ENCODE measurements at places on chromosomes 3 and 15. TPM values are rescaled to one million over a fixed set of nuclear protein-coding genes. Genes with fewer than 3 reads are reported as not detected.

The VEPH1 gene
- 20.9 TPM for total RNA-seq

DNA sequence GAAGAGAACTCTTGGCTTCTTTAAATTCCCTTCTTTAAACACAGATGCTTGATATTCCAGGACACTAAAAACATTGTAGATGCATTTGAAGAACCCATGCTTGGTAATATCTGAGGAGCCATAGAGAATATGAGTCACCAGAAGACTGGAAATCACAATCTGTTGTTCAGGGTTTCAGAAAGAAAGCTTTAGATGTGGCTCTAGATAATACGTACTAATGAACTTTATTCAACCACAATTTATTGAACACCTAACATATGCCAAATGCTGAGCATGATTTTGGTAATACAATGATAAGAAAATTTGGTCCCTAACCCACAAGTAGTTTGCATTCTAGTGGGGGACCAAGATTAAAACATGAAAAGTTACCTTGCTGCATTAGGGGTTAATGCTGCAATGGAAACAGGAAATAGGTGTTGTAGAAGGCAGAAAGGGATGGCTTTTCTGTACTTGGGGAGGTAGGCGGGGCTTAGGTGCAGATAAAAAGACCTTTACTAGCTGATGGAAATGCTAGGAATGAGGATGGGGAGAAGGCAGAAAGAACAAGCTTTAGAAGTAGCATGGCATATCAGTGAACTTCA, 11.6 kb upstream of the PLD1 start:
- no peak for DNase-seq

DNA sequence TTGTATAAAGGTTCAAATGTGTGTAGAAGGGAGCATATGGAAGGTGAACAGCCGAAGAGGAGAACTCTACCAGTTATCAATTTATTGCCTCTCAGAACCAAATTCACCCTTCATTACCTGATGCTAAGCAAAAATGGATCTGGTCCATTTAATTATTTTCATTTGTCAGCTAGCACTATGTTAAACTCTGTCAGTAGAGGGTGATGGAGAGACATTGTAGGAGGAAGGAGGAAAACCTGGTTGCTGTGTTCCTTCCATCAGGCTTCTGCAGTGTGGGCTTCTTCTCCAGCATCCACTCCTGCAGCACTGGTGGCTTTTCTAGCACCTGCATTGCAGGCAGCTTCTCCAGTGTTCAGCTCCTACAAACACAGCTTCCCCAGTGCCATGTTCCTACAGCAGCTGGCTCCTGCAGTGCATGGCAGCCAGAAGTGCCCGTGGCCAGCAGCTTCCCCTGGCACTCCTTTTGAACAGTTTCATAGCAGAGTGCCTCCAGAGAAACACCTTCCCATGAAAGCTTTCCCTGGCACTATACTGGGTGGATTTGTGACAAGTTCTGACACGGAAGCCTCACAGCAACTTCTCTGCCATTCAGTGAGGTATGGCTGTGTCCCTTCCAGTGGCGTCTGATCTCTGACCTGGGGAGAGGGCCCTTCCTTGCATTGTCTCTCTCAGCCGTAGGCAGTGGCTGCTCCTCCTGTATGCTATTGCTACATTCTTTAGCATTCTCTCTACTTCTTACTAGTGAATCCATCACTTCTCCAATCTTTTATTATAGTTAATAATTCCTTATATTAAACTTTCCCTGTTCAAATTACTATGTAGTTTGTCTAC, 14.6 kb upstream of the IL17RD start:
- no peak for DNase-seq

DNA sequence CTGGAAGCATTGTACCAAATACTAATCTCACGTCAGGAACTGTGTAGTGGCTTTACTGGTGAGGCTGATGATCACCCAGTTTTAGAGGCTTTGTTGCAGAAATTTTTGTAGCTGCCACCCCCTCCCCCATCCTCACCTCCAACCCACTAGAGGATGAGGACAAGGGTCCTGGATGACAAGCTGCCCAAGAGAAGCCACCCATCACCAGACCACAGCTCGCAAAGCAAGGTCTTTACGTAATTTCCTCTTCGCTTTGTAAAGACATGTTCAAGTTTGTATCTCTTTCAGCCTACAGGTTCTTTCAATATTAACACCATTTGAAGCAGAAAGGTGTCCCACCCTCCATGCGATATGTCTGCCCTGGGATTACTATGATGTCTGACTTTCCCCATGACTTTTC, 74.2 kb downstream of the LDHAL6B start:
- no peak for DNase-seq

GRCh38 chr3:154464440-154465190, 34.6 kb upstream of the GPR149 start:
- no peak for DNase-seq

DNA sequence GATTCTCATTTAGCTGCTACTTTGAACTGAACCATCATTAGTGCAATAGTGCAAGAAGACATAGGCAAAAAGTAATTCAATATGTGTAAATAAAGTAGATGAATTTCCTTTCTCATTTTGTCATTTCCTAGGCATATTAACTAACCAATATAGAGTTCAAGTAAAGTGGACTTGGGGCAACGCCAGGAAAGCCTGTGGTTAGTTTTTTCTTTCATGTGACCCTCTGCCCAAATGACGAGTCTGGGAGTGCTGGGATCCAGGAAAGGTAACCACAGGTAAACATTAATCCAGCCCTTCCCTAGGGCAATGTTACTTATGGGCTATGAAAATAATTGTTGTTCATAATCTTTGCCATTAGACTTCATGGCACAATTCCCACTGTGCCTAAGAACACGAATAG, 181.0 kb downstream of the VPS13C start:
- DNase-seq, result no peak

DNA sequence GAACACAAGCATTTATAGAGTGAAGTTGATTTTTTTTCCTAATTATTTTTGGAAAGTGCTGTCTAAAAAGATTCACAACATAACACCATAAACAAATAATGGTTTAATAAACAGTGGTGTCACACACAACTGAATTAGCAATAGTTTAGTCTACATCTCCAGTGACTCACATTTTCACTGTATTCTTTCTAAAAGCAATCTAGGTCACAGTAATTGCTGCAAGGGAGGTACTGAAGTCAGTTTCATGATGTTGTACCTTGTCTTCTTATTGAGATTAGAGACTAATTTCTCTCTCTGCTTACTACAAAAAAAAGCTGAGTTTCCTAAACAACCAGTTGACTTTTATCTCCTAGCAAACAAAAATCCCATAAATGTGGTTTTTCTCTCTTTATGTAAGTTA, 29.6 kb downstream of the PLSCR4 start:
- no peak for DNase-seq

The PLCB2 gene
- total RNA-seq, result 13.6 TPM

DNA sequence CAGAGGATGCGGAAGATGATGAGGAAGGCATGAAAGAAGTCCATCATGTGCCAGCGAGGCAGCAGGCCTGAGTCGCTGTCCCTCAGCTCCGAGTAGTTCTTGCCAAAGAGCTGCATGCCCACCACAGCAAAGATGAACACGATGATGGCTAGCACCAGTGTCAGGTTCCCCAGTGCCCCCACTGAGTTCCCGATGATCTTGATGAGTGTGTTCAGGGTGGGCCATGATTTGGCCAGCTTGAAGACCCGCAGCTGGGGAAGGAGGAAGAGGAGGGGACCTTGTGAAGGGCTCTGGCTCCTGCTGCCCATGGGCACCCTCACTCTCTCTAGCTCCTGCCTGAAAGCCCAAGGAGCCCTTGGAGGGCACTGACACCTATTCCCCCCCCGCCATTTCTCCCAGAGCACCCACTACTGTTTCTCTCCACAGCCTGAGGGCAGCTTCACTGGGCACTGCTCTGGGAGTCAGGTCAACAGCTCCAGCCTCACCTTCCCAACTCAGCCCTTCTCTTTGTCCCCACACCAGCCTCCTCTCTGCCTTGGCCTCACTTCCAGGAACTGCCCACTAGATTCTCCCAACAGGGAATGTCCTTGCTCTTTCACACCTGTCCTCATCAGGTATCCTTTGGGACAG, 63.6 kb downstream of the SCN5A start:
- DNase-seq, result no peak

The LMCD1 gene
- 53.0 TPM for total RNA-seq

The THRB gene
- 40.2 TPM for total RNA-seq

DNA sequence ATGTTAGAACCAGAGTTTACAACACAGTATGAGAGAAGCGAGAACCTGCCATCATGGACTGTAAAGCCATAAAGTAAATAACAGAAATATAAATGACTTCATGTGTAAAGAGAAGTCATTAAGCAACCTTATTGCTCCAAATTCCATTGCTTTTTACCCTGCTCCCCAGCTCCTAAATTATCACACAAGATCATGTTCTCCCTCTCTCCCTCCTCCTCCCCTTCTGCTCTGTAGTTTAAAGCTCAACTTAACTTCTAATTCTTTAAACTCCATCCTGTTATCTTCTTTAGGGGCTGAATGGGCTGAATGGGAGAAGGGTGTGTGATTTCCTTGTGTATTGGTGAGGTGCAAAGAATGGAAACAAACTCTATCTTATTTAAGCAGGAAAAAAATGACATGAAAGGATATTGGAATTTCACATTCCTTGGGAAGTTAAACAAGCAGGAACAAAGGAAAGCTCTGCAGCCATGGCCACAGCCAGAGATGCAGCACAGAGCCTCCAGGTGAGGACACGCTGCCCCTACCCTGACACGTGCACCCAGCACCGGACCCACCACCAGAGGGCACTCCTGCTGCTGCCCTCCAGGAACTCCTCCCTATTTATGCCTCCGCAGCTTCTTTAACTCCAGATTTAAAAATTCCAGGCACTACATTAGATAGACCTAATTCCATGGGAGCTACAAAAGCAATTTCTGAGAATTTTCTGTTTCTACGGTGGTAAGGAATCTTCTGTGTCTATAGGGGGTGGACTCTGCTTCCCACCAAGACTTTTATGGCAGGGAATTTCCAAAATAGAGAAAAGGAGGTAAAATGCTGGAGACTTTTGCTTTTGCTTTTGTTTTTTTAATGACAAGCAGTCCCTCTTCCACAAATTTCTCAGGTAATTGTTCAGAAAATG, 76.9 kb upstream of the ABI3BP start:
- peak; percentile 55 for DNase-seq

The LEO1 gene
- 25.5 TPM for total RNA-seq

The ANKRD34C gene
- total RNA-seq, result not detected

The LRRC31 gene
- 0.29 TPM for total RNA-seq

DNA sequence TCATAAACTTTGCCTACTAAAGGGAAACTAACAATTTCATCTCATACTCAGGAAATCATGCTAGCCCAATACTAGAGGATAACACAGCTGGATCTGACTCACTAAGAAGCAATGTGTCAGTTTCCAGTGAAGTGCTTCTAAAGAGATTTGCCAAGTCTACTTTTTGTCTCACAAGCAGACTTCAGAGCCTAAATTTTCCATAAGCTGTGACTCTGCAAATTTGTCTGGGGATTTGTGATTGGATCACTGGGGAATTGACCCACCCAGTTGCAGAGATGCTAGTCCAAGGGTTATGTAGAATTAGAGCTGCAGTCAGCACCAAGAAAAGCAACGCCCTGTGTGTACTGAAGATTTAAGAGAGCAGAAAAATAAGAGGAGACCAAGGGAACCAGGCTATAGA, 647.1 kb downstream of the NTRK3 start:
- no peak for DNase-seq

The CSPG4 gene
- 42.9 TPM for total RNA-seq

The NEIL1 gene
- total RNA-seq, result 101 TPM

DNA sequence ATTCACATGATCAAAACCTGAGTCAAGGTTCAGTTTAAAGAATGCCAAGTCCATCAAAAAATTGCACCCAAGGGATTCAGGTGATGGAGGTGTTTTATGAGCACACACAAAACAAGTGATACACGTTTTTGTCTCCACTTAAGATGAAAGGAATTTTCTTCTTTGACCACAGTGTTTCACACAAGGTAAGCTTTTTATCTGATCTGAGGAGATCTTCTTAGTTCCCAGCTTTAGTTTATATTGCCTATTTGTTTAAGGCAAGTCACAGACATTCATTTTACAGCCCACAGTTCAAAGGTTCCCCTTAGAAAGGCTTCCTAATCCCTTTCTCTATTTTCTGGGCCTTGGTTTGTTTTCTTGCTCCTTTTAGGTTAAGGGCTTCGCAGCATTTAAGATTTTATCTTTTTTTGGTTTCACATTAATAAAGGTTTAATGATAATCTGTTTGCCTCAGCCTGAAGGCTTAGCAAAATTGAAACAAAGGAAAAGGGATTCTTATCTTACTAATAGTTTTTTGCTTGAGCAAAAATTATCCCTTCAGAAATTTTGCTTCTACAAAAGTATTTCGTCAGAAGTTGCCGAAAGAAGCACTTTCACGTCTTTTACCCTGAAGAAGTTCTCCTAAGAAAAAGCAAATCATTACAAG, 420.5 kb upstream of the NAALADL2 start:
- no peak for DNase-seq

DNA sequence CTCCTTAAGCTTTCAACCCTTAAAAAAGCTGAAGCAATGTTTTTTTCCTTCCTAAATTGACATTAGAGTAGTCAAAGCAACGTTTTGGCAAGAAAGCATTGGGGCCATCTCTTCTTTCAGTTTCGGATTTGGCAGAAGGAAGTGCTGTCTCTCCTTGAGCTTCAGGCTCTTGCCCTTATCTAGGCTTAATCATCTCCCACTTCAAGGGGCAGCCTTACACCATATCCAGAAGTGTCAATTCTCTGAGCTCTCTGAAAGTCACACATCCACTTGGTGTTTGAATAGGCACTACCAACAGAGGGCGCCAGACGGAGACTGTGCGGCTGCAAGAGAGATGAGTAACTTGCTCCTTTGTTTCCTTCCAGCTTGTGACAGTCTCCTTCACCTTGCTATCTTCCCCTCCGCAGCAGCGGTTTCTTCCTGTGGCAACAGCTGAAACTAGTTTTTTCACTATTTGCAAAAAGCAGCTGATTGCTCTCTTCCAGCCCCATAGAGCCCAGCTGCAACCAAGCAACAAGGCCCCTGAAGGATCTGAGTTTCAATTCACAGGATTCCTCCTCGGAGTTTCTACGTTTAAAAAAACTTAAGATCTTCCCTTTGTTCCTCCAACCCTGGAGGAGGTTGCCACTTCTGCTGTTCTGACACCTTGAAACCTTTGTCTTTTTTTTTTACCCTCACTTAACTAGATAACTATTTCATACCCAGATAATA, 147.0 kb upstream of the SLCO3A1 start:
- DNase-seq, result peak; percentile 68

The A4GNT gene
- not detected for total RNA-seq

- DNase-seq, result no peak
Measured at GRCh38 chr3:122315619-122316018, 9.4 kb upstream of the CSTA start.

DNA sequence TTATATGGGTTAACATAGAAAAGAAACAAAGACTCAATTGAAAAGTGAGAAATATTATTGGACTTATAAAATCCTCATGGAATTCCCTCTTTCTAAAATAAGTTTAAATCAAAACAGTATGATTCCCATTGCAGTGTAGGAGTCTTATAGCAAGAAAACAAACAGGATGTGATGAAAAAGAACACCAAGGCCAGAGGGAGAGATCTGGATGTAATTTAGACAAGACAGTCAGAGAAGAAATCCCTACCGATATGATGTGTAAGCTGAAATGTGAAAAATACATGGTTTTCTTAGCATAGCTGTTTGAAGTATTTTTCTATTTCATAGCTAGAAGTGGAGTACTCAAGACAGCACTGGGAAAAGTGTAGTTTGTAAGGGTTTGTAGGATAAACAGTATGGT, 521.5 kb downstream of the RSL24D1 start:
- DNase-seq, result no peak
